Purkinje cell (primary cell): ENCODE measurements at places on chromosomes 5 and 9. TPM values are rescaled to one million over a fixed set of nuclear protein-coding genes. Genes with fewer than 3 reads are reported as not detected.

The NRG2 gene
- 0.38 and 0.73 TPM in 2 replicates for polyA plus RNA-seq

The KCNV2 gene
- polyA plus RNA-seq: not detected in 2 replicates

The SLC6A19 gene
- not detected in 2 replicates for polyA plus RNA-seq

The PPP3R2 gene
- polyA plus RNA-seq: 0.31 TPM in 1 of 2 replicates, not detected in the other

The ZFR gene
- polyA plus RNA-seq: 80.8 and 84.8 TPM in 2 replicates

The LCN12 gene
- polyA plus RNA-seq: not detected in 2 replicates

The C9orf153 gene
- polyA plus RNA-seq: 0.14 and 0.98 TPM in 2 replicates

The MSX2 gene
- 1.5 TPM in 2 replicates for polyA plus RNA-seq

The TMEFF1 gene
- polyA plus RNA-seq: not detected in 2 replicates

The PCDHA12 gene
- 1.1 and 1.2 TPM in 2 replicates for polyA plus RNA-seq

The GRXCR2 gene
- polyA plus RNA-seq: not detected in 2 replicates

The HTR4 gene
- polyA plus RNA-seq: not detected in 2 replicates
